ENCODE measurements at places on chromosomes 11 and 22.

GRCh38 chr22:46336119-46337078 lies 885 bp downstream of the TRMU start:
- no peak for DNase-seq

- no peak for DNase-seq
Measured at GRCh38 chr11:15699978-15700377, 585.3 kb downstream of the INSC start.

- no peak for DNase-seq
Measured at GRCh38 chr11:103993507-103993906, 42.9 kb upstream of the DDI1 start.

- DNase-seq, result no peak
Measured at GRCh38 chr22:23233752-23234408, 53.6 kb downstream of the BCR start.

GRCh38 chr22:26170112-26170492 lies 840 bp downstream of the SEZ6L start:
- no peak for DNase-seq

- DNase-seq, result no peak
Measured at GRCh38 chr11:12757416-12757815, 83.2 kb downstream of the TEAD1 start.
